ENCODE measurements at places on chromosomes 1 and 21.
A peak's percentile ranks its signal among the peaks of the same experiment; 100 is the strongest.

- DNase-seq: no peak
These were observed at the start of gene C4BPA for GRCh38 chr1:207103892-207104373. Gene C4BPA, plus strand, starts transcription at chr1:207104233. Its CDS starts 8,793 bp downstream, at chr1:207113026.

GRCh38 chr1:203656796-203657747, 30.4 kb downstream of the ATP2B4 start:
- DNase-seq: no peak

GRCh38 chr1:27556781-27557595, 47.0 kb downstream of the AHDC1 start:
- DNase-seq: peak; percentile 77

DNA sequence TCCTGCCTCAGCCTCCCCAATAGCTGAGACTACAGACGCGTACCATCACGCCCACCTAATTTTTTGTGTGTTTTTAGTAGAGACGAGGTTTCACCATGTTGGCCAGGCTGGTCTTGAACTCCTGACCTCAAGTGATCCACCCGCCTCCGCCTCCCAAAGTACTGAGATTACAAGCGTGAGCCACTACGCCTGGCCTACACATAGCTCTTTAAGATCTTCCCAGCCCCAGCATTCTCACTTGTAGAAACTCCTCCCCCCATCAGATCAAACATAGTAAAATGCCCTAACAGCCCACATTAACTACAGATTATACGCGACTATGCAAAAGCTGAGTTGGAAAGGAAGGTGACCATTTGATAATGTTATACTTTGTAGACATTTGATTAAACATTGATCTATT, 634.8 kb downstream of the MATN1 start:
- DNase-seq: no peak

DNA sequence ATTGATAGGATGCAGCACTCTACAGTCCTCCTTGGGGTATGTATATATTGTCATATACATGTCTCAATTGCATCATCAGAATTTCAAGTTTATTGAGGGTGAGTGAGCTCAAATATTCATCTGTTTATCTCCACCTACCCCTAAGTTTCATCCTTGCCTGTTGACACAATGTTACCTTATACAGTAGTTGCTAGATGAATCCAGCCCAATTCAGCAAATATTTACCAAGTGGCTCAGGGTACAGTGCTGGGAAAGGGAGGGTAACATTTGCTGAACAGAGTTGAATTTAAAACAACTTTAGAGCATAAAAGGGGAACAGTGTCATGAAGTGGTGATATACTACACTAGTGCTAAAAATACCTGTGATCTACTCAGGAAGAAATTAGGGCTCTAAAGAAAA, 14.4 kb downstream of the ELAVL4 start:
- no peak for DNase-seq

DNA sequence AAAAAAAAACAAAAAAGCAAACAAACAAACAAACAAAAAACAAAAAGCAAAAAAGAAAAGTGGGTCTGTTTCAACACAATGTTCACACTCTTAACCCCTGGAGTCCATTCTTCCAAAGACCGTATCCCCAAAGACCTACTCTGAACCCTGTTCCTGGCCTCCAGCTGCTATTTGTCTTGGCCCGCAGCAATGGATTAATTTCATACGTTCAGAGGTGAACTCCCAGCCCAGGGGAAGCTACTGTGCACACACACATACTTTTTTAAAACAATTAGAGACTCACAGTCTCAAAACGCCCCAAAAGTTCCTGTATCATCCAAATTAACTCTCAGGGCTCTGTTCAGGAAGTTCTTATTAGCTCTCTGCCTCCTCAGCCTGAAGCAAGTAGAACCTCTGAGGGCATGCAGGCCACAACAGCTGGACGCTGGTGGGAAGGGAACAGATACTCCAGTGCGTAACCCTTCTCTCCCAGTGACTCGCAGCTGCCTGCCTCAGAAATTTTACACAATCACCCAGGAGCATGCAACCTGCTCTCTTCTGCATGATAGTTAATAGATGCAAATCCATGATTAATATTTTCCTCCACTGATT, 395.4 kb downstream of the RRAGC start:
- no peak for DNase-seq

GRCh38 chr21:32392880-32393676, at the start of gene URB1:
Gene URB1, minus strand, starts transcription at chr21:32393012. Its CDS starts 102 bp downstream, at chr21:32392910.
- peak; percentile 84 for DNase-seq

DNA sequence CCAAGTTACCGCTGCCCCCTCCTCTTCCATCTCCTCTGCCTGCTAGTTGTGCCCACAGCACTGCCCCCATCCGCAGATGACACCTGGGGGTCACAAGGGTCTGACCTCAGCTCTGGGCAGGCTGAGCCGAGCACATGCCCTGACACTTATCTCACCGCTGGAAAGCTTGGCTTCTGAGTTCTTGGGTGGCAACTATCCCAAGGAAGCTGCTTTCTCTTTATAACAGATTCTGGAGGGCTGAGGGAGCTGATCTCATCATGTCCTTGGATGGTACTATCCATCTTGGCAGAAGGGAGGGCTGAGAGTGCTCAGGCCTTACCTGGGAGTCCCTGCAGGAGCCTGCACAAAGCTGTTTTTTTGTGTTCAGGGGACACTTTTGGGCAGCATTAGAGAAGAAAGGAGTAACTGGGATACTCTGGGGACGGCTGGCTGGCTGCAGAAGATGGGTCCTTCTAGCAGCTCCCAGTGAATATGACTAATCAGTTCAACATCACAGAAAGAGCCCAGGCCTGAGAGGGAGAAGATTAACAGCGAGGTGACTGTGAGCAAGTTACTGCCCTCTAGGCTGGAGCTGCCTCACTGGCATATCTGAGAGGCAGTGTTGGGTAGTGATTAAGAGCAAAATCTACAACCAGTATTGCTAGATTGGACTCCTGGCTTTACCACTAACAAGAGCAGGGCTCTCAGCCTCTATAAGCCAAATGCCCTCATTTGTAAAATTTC, 71.6 kb downstream of the PLXNA2 start:
- no peak for DNase-seq

- DNase-seq: no peak
These were observed 59.1 kb downstream of the LACTBL1 start for GRCh38 chr1:22913421-22914141.

- DNase-seq: no peak
These were observed 201.2 kb upstream of the PTGFR start for GRCh38 chr1:78289603-78290002.

DNA sequence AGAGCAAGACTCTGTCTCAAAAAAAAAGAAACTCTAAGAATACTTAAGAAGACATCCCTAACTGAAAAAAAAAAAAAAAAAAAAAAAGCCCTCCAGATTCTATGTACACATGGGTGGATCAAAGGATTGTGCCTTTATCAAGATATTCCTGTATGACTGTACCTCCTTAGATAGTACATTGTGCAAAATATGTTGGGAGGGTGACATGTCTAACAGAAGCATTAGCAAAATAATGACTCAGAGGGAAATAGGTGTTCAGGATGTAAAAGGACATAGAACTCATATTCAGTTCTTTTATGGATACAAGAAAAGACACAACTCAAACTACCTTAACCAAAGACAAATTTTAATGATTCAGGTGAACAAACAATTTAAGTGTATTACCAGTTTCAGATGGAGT, 269.8 kb upstream of the KAZN start:
- DNase-seq: no peak

- no peak for DNase-seq
These were observed 15.7 kb downstream of the AVPR1B start for GRCh38 chr1:206101351-206102045.

DNA sequence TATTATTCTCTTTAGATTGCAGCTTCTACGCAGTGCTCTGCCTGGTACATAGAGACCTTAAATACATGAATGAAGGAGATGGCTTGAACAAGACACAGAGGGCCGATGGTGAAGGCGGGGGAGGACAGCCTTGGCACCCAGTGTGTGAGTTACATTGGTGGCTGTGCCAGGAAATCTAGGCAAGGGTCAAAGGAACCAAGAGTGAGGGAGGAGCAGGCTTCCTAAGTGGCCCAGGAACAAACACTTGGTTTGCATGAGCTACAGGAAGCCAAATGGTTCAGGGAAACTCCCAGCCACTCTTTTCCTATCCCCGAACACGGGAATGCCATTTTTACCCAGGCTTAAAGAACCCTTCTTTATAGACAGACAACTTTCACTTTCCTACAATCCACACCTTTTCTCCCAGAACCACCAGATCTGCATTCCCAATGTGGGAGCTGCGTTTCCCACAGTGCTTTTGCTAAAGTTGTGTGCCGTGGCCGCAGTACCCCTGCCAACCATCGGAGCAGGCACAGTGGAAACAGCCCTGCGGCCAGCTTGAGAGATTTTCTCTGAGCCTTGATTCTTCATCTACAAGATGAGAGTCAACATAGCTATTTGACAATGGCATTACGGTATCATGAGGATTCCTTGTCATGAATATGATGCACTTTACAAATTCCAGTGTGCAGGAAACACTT, 3.5 kb upstream of the CLEC20A start:
- peak; percentile 46 for DNase-seq

DNA sequence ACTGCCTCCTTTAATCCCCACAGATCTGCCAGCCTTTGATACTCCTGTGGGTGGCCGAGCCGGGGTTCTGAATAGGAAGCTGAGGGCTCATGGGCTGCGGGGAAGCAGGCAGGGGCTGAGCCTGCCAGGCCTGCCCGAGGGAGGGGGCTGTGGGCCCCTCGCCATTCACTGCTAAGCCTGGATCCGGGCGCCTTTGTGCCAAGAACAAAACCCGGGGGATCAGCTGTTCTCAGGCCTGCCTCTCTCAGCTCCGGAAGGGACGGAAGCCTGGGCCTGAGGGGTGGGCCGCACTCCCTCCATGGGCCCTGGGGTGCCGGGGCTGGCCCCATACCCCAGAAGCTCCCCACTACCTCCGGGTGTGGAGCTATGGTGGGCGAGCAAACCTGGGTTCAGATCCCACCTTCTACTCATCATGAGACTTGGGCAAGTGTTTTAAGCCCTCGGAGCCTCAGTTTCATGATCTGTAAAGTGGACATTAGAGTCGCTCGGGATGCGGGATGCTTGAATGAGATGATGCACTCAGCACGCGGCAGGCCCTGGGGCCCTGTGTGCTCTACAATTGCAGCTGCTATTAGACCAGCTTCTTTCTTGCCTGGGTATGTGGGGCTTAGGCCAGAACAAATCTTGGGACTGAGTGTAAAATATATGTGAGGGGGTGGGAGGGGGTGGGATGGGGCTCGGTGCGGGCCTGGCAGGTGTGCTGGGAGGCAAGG, 19.2 kb upstream of the EPHA2 start:
- DNase-seq: no peak

- peak; percentile 57 for DNase-seq
These were observed at the start of gene EXTL1 for GRCh38 chr1:26021647-26022403. Gene EXTL1, plus strand, starts transcription at chr1:26021775. Its CDS starts 872 bp downstream, at chr1:26022647.
